ENCODE measurements at places on chromosomes 7 and 10.

GRCh38 chr7:69603937-69604494 lies 5.7 kb downstream of the AUTS2 start:
- DNase-seq: no peak

DNA sequence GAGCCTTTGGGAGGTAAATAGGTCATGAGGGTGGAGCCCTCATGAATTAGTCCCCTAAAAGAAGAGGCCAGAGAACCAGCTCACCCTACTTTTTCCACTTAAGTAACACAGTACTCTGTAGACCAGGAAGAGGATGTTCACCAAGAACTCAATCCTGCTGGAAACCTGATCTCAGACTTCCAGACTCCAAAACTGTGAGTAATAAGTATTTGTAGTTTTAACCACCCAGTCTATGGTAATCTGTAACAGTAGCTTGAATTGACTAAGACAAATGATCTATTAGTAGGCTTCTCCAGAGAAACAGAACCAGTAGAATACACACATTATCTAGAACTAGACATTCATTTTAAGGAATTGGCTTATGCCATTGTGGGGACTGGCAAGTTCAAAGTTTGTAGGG lies 51.5 kb downstream of the ANKMY2 start:
- no peak for DNase-seq

GRCh38 chr7:36395171-36395894 lies 5.7 kb downstream of the ANLN start:
- DNase-seq: no peak

GRCh38 chr10:68043030-68043429 lies 32.1 kb downstream of the HERC4 start:
- no peak for DNase-seq

DNA sequence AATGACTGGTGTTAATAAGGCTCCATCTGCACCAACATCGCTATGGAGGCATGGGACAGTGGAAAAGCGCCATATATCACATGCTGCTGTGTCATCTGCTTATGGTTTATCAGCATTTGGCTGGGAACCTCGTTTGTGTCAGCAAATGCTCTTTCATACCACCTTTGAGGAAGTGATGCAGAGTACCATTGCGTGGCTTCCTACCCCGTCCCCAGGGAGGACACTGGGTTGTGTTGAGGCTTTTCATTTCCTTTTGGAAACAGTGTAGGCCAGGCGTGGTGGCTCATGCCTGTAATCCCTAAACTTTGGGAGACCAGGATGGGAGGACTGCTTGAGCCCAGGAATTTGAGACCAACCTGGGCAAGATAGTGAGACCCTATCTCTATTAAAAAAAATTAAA lies 6.8 kb downstream of the TACR2 start:
- no peak for DNase-seq

- DNase-seq: no peak
Measured at GRCh38 chr10:126497672-126498071, 109.4 kb upstream of the ADAM12 start.

DNA sequence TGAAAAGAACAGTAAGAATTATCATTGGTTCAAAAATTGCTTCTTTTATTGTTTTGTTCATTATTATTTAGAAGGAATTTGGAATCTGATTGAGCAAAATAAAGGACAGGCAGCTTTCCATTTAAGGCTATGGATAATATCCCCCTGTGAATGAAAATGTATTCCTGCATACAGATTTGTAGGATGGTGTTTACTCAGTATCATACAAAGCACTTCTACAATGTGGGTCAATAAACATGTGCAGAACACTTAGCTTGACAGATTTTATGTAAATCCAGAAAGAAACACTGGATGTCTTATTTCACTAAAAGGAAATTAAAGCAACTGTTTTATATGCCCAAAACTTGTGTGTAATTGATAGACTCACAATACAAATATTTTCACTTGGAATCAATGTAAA lies 189.7 kb downstream of the THSD7A start:
- no peak for DNase-seq

Data from fibroblast of skin of left quadriceps (primary cell).